ENCODE measurements at places on chromosomes 11 and 22.

DNA sequence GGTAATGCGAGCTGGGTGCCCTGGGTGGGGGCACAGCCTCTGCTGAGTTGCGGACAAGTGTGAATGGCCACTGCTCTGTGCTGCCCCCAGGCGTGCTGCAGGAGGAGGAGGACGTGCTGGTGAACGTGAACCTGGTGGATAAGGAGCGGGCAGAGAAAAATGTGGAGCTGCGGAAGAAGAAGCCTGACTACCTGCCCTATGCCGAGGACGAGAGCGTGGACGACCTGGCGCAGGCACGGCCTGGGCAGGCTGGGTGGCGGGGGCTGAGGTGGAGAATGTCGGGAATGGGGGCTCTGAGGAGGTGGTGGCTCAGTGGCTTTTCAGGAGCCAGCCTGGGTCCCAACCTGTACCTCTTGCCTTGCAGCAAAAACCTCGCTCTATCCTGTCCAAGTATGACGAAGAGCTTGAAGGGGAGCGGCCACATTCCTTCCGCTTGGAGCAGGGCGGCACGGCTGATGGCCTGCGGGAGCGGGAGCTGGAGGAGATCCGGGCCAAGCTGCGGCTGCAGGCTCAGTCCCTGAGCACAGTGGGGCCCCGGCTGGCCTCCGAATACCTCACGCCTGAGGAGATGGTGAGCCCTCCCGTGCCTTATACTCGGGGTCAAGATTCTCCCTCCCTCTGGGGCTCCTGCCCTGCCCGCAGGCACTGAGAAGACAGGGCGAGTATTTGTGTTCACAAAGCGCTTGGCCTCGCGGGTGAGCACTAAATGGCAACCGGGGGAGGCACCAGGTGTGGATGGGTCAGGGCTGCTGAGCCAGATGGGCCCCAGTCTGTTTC, 4.6 kb downstream of the SART1 start:
- no peak for DNase-seq

DNA sequence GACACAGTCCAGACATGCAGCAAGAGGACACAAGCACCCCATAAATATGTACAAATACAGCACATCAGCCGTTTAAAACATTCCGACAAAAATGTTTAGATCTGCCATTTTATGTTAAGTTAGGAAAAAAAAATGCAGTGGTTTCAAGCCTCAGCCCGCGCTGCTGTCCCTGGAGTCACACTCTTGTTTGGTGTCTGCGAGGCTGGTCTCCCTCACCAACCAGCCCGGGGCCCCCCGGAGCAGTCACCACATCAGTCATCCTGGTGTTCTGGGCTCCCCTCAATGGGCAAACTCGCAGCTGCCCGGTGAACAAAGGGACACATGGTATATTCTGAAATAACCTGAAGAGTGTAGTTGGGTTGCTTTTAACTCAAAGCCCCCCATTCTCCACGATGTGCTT, 1022.2 kb downstream of the BRD1 start:
- DNase-seq = no peak

- no peak for DNase-seq
Observed at GRCh38 chr11:11038352-11038751, 180.5 kb upstream of the ZBED5 start.

DNA sequence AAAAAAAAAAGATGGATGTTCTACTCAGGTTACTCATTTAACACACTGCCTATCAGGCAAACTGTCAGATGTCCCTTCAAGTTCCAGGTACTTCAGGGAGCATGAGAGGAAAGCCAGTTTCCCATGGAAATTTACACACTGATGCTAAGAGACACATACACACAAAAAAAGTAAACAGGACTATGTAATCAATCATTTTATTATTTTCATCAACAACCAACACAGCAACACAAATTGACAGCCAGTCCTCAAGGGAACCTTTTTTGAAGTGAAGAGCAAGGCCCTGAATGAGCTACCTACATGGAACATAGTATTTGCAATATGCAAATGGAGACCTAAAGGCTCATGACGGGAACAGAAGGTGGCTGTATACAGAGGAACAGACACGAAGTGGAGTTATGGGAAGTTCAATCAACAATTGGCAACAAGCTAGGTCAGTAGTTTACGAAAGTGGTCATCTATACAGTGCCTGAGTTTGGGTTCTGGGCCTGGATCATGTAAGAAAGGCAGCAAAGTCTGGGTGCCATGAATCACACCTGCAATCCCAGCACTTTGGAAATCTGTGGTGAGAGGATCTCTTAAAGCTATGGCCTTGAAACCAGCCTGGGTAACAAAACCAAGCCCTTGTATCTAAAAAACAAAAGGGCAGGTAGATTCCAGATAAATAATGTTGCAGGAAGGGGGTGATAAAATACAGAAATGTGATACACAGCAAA, 12.6 kb upstream of the WDR74 start:
- no peak for DNase-seq

DNA sequence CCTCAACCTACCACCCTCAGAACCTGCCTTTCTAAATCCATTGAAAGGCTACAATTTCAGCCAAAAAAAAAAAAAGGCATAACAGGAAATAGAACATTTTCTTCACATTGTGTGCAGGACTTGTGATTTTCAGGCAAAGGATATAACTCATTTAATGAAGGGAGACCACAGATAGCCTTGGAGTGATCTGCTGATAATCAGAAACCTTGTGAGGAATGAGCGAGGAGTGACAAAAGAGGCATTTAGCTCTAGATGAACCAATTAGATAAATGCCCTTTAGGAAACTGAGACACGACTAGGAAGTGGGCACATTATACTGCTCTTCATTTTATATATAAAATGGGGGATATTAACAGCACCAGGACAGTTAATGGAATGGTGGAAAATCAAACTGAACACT, 216.5 kb upstream of the GRIA4 start:
- no peak for DNase-seq

- no peak for DNase-seq
Observed at GRCh38 chr11:69008737-69009440, 4.2 kb downstream of the MRGPRF start.

DNA sequence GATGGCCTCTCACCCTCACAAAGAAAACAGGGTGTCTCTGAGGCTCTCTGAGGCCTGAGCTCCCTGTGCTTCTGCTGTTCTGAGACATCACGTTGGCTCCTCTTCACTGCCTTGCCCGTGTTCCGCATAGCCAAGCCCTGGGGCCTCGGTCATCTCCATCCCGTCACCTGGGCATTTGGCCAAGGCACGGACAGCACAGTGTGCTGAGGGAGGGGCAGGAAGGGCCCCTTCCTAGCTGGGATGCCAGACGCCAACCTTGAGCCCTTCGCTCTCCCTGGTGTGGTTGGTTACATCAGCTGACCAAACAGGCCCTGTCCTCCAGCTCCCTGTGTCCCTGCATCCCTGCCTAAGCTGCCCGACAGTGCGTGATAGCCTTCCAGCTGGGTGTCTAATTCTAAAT, 25.9 kb downstream of the MOV10L1 start:
- DNase-seq = no peak

DNA sequence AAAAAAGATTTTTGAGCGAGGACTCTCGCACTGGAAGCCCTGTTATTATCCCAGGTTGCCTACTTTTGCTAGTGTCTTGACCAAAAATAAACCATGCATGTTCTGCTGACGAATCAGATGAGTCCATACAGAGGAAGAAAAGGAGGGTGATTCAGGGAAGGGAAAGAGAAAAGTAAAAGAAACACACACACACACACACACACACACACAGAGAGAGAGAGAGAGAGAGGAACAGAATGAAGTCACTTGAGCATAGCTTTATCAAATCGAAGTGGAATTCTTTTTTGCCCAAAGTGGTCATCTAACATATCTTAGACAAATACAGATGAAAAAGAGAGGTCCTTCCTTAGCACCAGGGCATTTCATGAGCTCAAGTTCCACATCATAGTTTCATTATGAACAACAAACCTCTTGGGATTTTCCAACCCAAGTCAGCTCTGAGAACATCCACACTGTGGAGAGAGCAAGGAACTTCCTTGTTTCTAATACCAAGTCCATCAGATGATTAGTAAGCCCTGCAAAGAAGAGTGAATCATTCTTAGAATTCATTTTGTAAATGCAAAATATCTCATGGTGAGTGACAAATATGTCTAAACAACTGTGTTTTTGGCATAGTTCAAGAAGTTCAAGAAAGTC, 7.7 kb upstream of the MMP12 start:
- no peak for DNase-seq

GRCh38 chr22:45608763-45609180, 62.9 kb upstream of the ATXN10 start:
- no peak for DNase-seq

GRCh38 chr11:46281371-46281831, 3.9 kb downstream of the CREB3L1 start:
- DNase-seq = no peak

- DNase-seq = no peak
Observed at GRCh38 chr11:96658436-96658835, 268.6 kb downstream of the JRKL start.

- no peak for DNase-seq
Observed at GRCh38 chr22:22943521-22944267, 56.1 kb downstream of the IGLL5 start.

GRCh38 chr11:102046841-102047240, 396 bp upstream of the CFAP300 start:
- no peak for DNase-seq

All from activated CD4-positive, alpha-beta T cell treated with anti-CD3 and anti-CD28 coated beads for 4 hours (primary cell).